ENCODE measurements at places on chromosomes 12 and 14.

- DNase-seq: peak; percentile 31
Measured at GRCh38 chr12:18224745-18225144, 36.6 kb upstream of the PIK3C2G start.

DNA sequence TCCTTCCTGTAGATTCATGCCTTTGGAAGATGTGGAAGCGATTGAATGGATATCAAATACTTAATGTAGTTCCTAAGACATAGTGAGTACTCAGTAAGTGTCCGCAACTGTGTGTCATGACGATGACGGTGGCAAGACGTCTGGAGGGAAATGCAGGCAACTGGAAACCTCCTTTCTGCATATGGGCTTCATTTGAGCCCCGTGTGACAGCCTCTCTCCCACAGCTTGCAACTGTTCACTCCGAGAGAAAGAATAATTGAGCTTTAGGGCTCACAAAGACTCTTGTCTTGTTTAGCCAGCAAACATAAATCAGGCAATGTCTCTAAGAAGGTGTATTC, 6.9 kb downstream of the CFAP251 start:
- no peak for DNase-seq

GRCh38 chr14:22689199-22689598, 45.0 kb upstream of the OR6J1 start:
- no peak for DNase-seq

DNA sequence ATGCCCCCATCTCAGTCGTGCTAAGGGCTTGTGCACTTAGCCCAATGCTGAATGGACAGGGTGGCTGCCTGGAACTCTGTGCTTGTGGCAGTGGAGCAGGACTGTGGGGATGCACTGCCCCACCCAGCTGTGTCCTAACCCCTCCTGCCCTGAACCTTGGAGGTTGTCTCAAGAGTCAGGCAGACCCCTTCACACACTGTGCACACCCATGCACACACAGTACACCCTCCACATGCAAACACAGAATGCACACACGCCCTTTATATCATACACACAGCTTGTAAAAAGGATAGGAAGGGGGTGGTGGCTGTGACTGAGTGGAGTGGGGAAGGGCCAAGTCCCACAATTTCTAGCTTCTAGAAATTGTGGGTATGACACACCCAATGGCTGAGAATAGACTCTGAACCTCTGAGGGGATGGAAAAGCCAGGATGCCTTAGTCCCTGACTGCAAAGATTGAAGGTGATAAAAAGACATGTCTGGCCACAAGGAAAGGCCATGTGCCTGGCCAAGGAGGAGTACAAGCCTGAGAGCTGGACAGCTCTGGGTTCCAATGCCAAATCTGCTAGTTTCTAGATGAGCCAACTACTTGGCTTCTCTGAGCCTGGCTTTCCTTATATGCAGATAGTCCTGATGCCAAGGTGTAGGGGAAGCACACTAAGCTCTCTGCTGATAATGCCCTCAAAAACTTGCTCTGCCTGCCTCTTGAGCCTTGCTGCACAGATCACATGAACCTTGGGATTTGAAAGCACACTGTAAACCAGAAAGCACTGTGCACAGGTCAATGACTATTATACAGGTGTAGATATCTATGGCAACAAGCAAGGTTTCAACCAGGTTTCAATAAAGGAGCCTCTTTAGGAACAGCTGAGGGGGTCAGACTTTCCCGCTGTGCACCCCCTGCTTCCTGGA, 8.4 kb downstream of the KRT8 start:
- DNase-seq: no peak

DNA sequence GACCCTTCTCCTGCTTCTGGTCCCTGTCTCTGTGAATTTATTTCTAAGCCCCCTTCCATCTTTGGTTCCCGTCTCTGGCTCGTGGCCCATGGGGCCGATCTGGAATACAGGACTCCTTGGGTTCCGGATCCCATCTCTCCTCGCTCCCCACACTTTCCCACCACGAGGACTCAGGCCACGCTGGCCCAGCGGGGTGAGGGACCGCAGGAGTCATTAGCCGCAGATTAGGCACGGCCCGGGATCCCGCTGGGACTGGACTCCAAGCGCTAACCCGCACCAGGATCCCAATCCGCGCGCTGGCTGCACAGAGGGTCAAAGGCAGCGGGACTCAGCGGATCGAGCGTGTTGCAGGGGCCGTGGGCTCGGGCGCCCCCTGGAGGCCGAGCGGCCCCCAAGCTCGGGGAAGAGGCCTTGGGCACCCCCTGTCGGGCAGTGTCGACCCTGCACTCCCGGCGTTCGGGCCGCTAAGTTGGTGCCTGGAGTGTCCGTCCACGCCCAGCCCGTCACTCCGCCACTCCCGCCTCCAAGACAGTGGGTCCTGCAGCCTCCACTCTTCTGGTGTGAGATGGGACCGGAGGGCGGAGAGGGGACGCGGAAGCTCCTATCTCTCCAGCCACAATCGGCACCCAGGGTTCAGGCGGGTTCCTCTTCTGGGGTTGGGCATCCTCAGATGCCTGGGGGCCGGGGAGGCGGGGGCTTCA, 9.5 kb downstream of the SHMT2 start:
- DNase-seq: peak; percentile 86

- DNase-seq: peak; percentile 56
Measured at GRCh38 chr12:104219361-104219892, 3.8 kb downstream of the TXNRD1 start.

DNA sequence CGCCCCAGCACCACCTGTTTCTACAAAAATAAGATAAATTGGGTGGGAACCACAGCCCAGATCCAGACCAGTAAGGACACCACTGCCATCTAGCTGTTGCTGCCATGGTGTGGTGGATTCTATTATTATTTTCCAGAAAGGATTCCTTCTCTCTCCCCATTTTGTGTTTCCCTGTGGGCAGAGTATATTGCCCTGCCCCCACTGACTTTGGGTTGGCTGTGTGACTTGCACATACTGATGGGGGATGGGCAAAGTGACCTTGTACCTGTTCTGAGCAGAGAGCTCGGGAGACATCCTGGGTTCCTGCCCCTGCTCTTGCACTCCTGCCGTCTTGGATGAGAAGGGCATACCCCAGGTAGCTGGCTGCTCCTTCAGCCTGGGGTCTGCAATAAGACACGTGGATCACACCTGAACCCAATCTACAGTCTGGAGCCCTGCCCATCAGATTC, 24.3 kb downstream of the MOAP1 start:
- no peak for DNase-seq

- peak; percentile 99 for DNase-seq
Measured at GRCh38 chr12:67268896-67269632, at the start of gene CAND1. CAND1 (plus strand) TSS chr12:67269358; CDS start chr12:67269718, 360 bp downstream.

DNA sequence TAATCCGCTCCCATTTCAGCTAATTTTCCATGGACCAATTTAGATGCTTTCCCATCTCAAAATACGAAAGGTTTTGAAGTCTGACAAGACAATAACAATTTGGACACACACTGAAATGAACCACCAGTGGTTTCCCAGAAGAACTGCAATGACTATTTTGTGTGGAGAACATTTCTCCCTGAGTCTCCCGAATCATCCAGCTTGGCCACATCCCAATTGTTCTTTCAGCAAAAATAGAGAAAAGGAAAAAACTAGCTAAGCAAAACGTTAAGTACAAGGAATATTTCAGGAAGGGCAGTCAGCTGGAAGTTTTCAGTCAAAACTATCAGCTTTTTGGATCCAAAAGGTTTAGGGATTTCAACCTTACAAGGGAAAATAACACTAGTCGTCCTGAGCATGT, 390.6 kb downstream of the KCNH5 start:
- no peak for DNase-seq

DNA sequence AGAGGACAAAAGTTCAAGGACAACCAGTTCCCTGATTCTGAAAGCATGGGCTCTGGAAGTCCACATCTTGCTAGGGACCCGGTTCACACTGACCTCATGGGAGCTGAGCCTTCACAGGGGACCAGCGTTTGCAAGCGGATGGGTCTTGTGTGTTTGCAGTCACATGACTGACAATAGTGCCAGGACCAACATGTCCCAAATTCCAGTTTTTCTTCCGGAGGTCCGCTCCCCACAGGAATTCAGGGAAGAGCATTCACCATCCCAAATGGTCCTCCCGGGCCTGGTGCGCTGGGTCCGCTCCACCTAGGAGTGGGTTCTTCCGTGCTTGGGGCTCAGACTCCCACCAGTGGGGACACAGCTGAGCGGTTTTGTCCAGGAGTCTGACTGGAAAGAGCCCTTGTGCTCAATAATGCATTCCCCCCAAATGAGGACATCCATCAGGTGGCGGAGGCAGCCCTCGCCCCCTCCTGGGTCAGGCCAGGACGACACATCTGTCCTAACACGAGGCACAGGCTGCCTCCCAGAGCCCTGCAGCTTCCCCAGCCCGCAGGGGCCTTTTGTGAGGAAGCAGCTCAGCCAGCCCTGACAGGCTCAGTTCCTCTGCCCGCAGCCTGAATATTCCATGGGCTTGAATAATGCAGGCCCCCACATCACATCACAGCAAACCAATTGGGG, 91.8 kb upstream of the BCL11B start:
- DNase-seq: no peak

GRCh38 chr12:164207-164606, 49.8 kb downstream of the SLC6A12 start:
- peak; percentile 67 for DNase-seq

Data from NCI-H1436 (cell line).